ENCODE measurements at places on chromosomes 5 and 9.

- DNase-seq = no peak
Observed at GRCh38 chr5:1021136-1021968, 12.8 kb downstream of the NKD2 start.

DNA sequence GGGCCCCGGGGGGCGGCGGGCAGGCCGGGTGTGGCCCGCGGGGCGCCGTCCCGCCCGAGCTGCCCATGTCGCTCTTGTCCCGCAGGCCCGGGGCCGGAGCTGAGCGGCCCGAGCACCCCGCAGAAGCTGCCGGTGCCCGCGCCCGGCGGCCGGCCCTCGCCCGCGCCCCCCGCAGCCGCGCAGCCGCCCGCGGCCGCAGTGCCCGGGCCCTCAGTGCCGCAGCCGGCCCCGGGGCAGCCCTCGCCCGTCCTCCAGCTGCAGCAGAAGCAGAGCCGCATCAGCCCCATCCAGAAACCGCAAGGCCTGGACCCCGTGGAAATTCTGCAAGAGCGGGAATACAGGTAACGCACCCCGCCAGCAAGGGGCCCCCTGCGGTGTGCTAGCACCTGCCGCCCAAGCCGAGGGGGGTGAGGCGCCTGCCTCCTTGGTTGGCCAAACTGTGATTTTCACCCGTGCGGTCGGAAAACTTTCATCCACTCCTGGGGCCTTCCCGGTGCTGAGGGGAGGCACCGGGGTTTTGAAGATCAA, 32.1 kb downstream of the SMARCA2 start:
- peak; percentile 37 for DNase-seq

- no peak for DNase-seq
Observed at GRCh38 chr5:116388564-116389258, 185.9 kb downstream of the SEMA6A start.

DNA sequence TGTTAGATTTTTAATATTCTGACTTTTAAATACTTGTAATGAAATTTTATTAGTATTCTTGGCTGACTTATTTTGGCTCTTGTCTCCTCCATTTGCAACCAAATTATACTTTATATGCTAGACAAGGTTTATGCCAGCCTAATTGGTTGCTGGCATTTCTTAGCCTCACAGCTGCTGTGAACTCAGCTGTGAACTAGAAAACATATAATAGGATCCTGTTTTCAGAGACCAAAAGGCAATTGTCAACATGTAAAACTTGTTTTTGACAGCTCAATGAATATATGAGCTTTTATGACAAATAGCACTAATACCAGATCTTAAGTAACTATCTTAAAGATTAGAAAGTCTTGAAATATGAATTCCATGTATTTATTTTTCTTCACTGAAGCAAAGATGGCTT, 25.9 kb downstream of the KIF2A start:
- no peak for DNase-seq

GRCh38 chr5:64670277-64670676, 20.0 kb upstream of the SHISAL2B start:
- no peak for DNase-seq

- no peak for DNase-seq
Observed at GRCh38 chr5:113320273-113320780, 114.5 kb downstream of the TSSK1B start.

GRCh38 chr5:75279321-75279720, 42.6 kb upstream of the ANKRD31 start:
- no peak for DNase-seq

DNA sequence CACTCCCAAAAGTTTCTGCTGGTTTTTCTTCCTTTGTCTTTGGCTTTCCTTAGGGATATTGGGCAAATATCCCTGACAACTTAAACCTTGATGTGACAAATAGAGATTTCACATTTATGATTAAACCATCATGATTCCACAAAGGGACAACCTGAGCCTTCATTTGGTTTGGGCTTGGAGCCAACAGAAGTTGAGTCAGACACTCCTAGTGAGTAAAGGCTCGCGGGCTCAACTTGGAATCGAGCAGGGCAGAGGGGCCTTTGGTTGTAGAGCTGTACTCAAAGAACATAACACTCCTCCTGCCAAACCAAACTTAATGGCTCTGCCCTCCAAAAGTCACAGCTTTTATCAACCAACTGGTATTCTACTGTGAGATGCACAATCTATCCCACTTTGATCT, 290.2 kb upstream of the MAP3K1 start:
- no peak for DNase-seq

DNA sequence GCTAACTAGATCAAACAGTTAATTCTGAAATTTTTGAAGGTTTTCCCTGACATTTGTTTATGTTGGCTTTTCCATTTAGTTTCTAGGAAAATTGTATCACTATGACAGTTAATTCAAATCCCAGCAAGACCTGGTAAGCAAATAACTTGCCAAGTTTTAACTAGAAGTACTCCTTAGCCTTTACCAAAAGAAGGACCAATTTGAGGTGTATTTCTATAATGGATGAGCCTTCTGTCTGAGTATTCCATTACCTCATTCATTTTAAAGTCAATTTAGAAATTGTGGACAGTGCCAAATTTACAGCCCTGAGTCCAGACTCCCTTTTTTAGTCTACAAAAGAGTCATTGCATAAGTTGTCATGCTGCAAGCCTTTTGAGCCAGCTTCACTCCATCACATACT, 687.6 kb downstream of the CETN3 start:
- no peak for DNase-seq

DNA sequence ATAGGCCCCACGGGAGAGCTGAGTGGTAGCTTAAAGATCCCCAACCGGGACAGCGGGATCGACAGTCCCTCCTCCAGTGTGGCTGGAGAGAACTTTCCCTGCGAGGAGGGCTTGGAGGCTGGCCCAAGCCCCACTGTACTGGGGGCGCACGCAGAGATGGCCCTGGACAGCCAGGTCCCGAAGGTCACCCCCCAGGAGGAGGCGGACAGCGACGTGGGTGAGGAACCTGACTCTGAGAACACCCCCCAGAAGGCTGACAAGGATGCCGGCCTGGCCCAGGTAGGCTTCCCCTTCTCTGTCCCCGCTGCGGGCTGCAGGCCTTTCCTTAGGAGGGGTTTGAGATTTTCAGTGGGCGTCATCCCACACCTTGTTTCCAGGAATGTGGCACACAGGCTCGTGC, 29.1 kb downstream of the FGD3 start:
- peak; percentile 19 for DNase-seq

GRCh38 chr9:8287501-8287900, 487.9 kb upstream of the DMAC1 start:
- no peak for DNase-seq

DNA sequence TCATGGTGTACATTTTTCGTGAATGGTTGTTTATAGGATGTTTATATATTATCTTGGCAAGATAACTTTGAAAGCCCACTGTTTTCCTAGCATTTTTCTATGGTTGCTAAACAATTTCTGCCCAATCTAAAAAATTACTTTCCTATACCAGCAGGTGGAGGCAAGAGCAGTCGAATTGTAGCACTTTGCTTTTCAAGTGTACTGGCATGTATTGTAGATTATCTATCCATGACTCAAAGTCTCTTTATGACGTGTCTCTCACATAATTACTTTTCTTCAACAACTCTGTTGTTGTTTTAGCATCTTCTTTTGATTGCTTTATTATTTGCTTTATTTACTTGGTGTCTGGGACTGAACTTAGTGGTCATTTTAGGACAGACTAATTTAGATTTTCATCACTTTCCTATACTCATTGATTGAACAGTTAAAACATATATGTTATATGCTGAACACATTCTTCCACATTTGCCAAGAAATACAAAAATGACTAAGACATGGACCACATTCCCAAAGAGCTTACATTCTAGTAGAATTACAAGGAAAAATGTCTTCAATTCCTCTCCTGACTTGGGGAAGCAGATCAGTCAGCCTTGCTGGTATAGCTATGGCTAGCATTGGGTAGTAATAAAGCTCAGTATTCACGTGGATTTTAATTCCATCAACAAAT, 20.7 kb downstream of the NLN start:
- DNase-seq = peak; percentile 46

DNA sequence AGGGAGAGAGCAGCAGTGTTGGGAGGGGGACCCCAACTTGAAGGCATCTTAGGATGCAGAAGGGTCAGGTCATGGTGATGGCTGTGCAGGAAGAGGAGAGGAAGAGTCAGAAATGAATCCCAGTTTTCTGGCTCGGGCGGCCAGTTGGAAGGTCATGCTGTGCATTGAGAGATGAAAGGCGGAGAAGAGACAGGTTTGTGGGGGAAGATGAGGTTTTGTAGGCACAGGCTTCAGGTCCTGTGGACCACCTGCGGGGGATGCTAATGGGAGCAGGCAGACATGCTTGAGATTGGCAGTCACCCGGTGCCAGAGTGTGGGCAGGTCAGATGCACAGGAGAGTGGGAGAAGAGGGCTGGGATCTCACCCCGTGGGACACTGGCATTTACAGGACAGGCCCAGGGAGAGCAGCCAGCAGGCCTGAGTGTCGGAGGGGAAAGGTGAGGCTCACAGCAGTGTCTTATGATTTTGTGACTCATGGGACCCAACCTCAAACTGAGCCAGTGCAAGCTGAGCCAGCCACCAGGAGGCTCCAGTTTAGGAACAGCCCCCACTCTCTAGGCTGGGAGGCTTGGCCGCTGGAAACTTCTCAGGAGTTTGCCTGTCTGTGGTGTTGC, 17.5 kb downstream of the STXBP1 start:
- DNase-seq = no peak

GRCh38 chr5:59174248-59174844, 591.5 kb downstream of the RAB3C start:
- DNase-seq = peak; percentile 48

DNA sequence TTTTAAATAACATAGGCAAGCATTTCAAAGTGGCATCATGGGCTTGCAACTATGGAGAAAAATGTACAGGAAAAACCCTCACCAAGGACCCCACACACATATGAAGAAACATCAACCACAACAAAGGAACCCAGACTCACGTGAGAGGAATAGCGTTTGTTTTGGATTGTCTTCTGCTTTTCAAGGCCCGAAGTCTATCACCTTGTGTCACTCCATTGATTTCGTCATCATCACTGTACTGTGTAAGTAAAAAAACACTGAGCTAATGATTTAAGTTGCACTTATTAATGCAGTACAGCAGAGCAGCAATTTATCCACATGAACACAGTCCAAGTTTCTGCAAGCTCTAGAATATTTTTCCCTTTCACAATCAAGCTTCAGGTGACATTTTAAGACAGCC, 72.4 kb downstream of the HABP4 start:
- DNase-seq = no peak

GRCh38 chr5:19240170-19240569, 747.8 kb downstream of the CDH18 start:
- no peak for DNase-seq

DNA sequence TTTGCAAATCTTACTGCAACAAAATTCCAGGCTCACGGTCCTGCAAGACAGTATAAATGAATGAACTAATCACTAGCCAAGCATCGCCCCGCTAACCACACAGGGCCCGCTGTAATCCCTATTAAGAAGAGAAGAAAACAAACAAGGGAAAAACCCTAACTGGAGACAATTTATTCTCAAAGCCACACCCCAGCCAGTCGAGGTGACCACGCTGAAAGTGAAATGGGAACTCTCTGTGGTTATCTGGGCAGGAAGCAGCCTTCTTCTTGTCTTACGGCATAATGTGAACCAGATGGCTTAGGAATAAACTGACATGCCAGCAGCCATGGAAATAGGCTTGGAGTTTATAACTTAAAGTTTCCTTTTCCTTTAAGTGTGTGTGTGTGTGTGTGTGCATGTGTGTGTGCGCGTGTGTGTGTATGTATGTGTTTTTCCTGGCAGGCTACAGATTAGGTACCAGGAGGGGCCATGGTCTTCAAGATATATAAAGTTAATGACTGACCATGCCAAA, 120.2 kb downstream of the SEMA6A start:
- no peak for DNase-seq

GRCh38 chr5:96036301-96036700, 74.7 kb upstream of the ELL2 start:
- no peak for DNase-seq

GRCh38 chr5:67021962-67022361, 174.6 kb downstream of the CD180 start:
- DNase-seq = no peak

- no peak for DNase-seq
Observed at GRCh38 chr5:56829137-56829908, 14.0 kb downstream of the MAP3K1 start.

DNA sequence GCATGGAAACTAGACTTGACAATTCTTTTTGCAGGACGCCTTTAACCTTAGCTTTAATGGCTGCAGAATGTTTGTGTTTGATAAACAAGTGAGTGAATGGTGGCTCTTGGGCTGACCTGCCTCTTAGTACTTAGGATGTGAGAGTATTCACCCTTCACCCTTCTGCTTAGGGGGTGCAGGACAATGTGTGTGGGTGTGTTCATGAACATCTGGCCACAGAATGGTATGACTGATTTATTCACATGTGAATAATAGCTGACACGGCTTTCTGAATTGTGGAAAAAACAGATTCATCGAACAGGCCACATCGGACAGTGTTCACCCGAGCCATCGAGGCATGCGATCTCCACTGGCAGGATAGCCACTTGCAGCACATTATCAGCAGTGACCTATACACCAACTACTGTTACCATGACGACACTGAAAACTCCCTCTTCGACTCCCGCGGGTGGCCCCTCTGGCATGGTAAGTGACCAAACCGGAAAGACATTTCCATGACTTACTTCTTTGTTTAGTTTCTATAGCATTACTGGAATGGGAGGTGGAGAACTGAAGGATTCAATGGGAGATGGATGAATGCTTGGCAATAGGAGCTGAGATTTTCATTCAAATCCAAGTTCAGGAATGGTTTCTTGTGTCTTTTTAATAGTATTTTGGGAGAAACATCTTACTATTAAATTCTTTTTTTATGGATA, 193.6 kb downstream of the ZSWIM6 start:
- DNase-seq = no peak

DNA sequence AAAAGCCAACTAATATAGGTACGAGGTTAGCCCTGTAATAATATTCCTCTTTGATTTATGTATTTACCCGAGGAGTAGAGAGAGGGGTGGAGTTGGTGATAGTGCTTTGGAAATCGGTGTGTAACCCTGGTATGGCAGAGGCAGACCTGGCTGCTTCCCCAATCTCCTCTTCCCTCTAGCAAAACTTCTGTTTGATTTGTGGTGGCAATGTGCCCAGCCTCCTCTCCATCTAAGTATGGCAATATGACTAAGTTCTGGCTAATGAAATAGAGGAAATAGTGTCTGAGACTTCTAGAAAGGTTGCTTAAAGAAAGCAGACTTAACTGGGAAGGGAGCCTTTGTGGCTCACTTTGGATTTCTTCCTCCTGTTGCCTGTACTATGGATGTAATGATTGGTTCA, 491.1 kb downstream of the ENC1 start:
- DNase-seq = no peak

DNA sequence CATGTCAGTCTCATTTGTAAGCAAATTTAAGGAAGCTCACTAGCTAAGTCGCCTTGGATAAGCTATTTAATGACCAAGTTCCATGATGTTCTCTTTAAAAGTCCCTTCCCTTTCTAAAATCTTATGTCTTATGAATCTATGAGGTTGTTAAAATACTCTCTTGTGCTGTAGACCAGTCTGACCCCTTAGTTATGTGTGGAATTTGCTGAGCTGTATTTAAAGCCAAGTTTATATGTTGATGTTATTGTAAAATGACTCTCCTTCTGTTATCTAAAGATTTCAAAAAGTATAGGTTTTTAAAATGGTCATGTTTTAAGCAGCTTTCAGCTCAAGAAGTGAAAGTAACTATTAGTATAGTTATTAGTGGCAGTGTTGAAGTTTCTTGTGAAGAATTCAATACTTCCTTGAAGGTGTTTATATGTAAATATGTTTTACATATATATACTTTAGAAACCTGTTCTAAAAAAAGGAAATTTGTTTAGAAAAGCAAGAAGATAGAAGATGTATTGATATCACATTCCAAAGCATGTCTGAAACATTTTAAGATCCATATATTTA, 92.2 kb downstream of the CDC42SE2 start:
- no peak for DNase-seq

All from D341Med (cell line).